ENCODE measurements at places on chromosomes 7 and 10.

DNA sequence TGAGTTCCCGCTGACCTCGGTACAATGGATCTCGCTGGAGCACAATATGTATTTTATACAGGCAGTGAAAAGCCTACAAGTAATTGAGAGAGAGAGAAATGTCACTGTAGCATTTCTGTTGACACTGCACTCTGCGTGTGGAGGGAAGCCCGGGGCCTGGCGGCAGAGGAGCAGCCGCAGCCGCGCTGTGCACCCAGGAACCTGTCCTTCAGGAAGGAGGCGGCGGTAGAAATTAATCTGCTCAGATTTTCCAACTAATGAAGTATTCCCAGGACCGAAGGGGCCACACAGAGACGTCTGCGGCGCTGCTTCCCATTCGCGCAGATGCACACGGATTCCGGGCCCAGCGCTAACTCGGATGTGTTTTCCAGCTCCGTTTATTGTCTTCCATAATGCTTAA, 170.1 kb downstream of the EBF3 start:
- DNase-seq, result no peak

GRCh38 chr10:102753718-102754117, 10.0 kb downstream of the WBP1L start:
- no peak for DNase-seq

GRCh38 chr10:14571866-14572507, 202.7 kb downstream of the FAM107B start:
- DNase-seq, result no peak

DNA sequence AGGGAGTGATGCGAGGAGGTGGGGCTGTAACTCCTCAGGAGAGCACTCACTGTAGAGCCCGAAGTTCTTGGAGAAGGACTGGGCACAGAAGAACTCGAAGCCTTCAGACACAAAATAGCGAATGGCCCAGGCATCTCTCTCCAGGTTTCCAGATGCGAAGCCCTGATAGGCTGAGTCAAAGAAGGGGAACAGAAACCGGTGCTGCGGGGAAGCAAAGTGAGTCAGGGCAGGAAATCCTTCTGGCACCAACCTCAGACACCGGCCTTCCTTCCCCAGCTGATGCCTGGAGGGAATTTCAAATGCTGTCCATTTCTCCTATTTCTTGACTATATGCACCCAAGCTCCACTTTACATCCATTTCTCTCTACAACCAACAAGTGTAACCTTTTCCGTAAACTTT, 26.8 kb downstream of the GOT1 start:
- DNase-seq, result no peak

- no peak for DNase-seq
These were observed 61.0 kb upstream of the PITRM1 start for GRCh38 chr10:3233486-3233990.

DNA sequence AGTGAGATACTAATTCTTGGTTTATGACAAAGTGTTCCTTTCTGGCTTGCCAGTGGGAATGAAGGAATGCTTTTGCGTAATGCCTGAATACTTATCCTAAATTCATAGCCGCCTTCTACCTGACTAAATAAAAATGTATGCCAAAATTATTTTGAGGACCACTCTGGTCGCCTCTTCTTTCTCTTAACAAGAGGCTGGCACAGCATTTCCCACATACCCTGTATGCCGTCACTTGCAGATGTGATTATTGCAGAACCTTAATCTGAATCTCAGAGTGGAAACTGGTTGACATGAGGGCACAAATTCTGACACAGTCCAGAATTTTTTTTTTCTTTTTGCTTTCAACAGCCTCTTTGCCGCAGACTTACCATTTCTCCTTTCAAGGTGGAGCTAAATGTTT, 124.6 kb upstream of the GLCCI1 start:
- DNase-seq, result no peak

DNA sequence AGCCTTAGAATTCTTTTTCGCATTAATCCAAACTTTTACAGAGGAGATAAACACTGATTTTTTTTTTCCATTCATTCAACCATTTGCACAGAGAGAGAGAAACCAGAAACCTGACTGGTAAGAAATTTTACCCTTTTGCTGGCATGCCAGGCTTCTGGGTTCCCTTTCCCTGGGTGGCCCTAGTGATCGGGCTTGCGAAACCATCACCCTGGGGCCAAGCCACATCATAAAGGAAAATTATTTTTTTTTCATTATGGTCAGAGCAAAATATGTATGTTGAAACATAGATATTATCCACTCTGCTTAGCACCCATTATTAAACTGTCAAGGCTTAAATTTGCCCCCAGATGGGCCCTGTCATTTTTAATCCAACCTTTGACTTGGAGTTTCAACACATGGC, 55.4 kb upstream of the INHBA start:
- DNase-seq, result no peak

- DNase-seq, result no peak
These were observed 132.9 kb upstream of the WNT16 start for GRCh38 chr7:121195874-121196273.

DNA sequence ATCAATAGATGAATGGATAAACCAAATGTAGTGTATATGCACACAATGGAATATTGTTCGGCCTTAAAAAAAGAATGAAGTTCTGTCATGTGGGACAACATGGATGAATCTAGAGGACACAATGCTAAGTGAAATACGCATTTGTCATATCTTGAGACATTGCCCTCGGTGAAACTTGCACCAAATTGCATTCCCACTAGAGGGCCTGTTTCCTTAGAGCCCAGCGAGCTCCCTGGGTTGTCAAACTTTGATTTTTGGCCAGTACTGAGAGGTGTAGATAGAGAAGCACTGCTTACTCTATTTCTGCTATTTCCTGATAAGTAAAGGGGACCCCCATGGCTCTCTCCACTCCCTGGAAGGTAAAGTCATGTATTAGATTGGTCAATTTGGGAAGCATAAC, 157.1 kb downstream of the GPAM start:
- no peak for DNase-seq

DNA sequence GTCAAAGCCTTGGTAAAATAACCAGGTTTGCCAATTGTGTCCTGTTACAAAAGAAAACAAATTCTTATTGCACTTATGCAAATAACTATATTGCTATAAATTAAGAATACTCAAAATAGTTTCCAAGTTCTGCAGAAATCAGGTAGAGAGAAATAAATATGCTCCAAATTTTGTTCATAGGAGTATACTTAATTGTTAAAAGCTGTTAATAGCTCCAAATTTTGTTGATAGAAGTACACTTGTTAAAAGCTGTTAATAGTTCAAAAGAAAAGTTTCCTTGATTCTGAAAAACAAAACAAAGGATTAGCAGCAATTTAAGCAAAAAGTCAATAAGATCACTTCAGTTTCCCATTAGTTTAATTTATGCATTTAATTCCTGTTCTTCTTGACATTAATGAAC, 46.4 kb upstream of the ZNF138 start:
- DNase-seq, result no peak

DNA sequence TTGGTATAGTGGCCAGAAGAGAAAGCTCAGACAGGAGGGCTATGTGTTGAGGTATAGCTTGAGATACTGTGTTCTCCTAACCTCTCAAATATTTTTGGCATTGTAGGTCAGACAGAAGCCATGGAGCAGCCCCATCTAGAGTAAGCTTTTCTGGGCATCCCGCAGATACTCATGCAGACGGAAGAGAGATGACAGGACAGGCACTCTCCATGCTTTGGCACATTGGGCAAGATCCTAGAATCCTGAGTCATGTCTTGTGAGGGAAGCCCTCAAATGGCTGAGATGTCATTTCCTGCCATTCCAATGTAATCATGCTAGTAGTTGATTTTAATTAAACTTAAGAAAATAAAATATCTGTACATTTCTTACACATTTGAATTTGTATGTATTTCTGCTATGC, 16.8 kb upstream of the KIF20B start:
- no peak for DNase-seq

DNA sequence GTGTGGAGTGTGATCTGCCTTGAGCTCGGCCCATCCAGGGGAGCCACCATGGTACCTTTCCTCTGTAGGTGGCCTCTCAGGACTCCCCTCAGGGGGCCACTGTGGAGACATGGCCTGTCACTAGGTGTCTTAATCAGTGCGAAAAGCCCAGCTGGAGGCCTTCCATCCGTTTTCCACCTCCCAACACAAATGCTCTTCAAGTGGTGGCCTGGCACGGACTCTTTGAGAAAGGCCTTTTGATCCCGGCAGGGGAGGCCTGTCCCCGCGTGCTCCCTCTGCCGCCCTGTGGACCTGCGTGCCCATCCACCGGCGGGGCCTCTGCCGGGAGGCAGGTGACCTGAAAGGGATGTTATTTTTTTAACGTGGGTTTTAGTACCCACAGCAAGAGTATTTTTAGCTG, 149.5 kb downstream of the RGS10 start:
- no peak for DNase-seq

DNA sequence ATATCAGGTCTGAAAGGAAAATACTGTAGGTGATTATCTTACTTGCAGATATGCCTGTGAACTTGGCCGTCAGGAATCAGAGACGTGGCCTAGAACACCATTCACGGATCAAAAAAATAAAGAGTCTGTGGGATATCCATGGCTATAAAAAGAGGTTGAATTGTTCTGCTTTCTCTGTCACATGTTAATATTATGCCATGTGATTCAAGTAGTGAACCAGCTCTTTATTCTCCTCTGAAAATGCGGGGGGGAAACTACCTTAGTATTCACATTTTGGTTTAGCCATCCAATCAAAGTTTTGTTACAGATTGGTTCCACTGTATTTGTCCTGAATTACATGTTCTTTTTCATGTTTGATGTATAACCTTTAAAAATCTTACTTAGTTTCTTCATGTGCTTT, 120.5 kb downstream of the CCNY start:
- no peak for DNase-seq

DNA sequence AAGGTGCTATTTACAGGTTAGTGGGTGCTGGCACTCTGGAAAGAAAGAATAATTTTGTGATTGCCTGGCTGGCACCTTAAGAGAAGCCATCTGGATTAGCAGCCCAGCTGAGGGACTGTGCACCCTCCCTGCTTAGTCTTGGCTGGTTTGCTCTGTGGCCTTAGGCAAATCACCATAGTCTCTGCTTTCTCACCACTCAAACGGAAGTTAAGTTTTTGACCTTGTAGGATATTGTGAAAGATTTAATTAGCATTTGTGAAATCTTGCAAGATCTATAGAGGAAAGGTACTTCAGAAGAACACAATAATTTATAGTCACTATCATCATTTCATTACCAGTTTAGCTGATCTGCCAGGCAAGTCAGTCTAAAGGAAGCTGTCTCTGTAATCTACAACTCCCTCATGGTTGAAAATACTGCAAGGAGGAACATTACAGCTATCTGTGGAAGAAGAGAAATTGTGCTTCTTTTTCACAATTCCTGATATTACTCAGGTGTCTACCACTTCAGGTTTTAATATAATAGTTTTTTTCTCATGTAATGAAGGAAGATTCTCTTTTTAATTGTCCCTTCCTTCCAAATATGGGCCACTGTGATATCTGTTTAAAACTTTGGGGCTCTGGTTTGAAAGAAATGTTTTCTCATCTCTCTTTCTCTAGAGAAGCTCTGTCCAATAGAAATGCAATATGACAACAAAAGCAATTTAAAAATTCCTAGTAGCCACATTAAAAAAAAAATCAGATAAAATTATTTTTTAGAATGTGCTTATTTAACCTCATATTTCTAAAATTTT, 219.6 kb downstream of the PTEN start:
- no peak for DNase-seq

DNA sequence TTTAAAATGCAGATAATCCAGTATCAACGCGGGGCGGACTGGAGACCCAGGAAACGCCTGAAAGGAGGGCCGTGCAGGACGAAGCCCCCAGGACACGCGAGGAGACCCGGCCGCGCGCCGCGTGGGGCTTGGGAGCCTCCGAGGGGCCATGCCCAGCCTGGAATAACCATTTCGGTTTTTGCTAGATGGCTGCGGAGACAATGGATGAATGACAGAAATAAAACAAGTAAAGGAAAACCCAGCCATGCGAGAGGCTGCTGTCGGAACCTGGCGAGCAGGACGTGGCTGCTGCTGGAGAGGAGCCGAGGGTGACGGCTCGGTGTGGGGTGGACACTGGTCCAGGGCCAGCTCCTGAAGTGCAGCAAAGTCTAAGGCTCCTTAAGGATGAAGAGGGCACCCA, 227.2 kb upstream of the ADARB2 start:
- DNase-seq, result no peak

- DNase-seq, result no peak
These were observed 11.5 kb upstream of the SVOPL start for GRCh38 chr7:138712652-138713051.

- DNase-seq, result no peak
These were observed 57.9 kb downstream of the MKX start for GRCh38 chr10:27687743-27688142.

- no peak for DNase-seq
These were observed 166.9 kb downstream of the SH3PXD2A start for GRCh38 chr10:103688491-103688890.

GRCh38 chr7:135259702-135260101, 26.1 kb downstream of the STRA8 start:
- DNase-seq, result no peak

GRCh38 chr10:89916468-89917215, 215.3 kb downstream of the KIF20B start:
- no peak for DNase-seq

DNA sequence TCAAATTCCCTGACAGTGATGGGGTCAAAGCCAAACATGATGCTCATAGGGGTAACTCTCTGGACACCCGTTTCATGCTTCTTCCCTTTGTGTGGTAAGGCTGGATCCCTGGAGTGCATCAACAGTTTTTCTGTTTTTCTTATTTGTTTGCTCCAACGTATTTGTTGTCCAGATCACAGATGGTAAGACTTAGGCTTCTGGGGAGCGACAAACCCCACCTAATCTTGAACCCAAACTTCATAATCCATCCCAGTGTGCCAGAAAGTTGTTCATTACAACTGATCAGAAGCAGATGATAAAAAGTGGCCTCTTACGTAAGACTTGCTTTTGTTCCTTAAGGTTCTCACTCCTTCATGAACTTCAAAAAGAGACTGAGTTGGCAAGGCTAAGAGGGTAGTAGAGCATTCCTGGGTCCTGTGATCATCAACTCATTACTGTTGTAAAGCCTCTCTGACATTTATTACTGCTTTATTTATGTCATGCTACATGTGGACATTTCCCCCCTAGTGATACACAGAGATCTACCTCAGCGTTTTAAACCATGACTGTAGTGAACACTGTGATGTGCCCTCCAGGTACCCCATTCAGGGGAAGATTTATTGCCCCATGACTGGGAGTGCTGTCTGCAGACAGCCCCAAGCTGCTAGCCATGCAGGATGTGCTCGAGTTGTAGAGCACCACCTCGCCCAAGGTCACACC, 125.6 kb downstream of the CCDC71L start:
- no peak for DNase-seq

- no peak for DNase-seq
These were observed 103.9 kb downstream of the AASS start for GRCh38 chr7:122040147-122040546.

DNA sequence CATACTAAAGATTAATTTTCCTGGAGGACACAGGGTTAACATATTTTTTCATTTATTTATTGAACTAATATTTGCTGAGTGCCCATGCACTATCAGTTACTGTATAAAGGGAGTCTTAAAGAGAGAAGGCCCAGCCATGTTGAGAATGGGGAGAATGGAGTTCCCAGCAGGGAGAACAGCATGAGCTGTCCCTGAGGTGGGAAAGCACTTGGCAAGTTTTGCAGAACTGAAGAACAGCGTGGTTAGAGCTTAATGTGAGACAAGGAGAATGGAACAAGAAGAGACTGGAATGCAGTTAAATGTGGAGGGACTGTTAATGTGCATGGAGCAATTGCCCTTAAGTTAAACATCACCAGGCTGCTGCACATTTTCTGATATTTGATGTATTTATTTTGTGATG, 435.4 kb downstream of the SUGCT start:
- DNase-seq, result no peak

GRCh38 chr7:33070277-33070676, 7.7 kb upstream of the NT5C3A start:
- no peak for DNase-seq
